ENCODE measurements at places on chromosomes 16 and 17. TPM values are rescaled to one million over a fixed set of nuclear protein-coding genes. Genes with fewer than 3 reads are reported as not detected.

SLC16A13 gene
- 4.8 TPM for polyA plus RNA-seq

ST6GALNAC2 gene
- 0.58 TPM for polyA plus RNA-seq

ACSM3 gene
- polyA plus RNA-seq = 6.3 TPM

NXN gene
- 0.04 TPM for polyA plus RNA-seq

KLHL36 gene
- polyA plus RNA-seq = 90.3 TPM

GRCh38 chr17:5249615-5250014, 15.0 kb upstream of the SCIMP start:
- H3K27ac ChIP-seq = no peak overlapping the region
- H3K36me3 ChIP-seq = no peaks in the 10 kb centered on the region

All from B cell (primary cell).